ENCODE measurements at places on chromosomes 13 and 19.

GRCh38 chr19:5093297-5093928, 124.5 kb downstream of the KDM4B start:
- DNase-seq, result no peak

- DNase-seq, result no peak
Measured at GRCh38 chr13:39244561-39245230, 206.4 kb downstream of the NHLRC3 start.

GRCh38 chr19:15641901-15642491, 1.3 kb downstream of the CYP4F3 start:
- DNase-seq, result no peak

- DNase-seq, result no peak
Measured at GRCh38 chr13:101946401-101946800, 455.4 kb downstream of the FGF14 start.

DNA sequence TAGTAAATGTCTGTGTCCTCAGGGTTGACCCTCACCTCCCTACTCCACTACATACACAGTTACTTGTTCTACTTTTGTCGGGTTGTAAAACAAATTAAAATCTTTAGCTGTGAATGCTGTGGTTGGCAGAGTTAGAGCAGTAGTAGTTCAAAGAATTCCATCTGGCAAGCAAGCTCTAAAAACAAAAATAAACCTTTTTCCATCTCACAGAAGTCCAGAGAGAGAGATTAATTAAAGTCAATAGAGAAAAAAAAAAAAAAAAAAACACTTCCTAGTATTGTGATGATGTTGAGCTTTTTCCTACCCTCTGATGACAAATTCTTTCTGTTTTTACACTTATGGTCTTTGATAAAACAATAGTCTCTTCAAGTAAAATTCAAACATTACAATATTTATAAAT, 338.4 kb downstream of the PCDH17 start:
- DNase-seq, result no peak

- no peak for DNase-seq
Measured at GRCh38 chr13:51158365-51158764, 47.3 kb upstream of the C13orf42 start.

Data from T follicular helper cell (primary cell).